ENCODE measurements at places on chromosomes 6 and 20.

GRCh38 chr6:99613409-99613704 lies 6.7 kb downstream of the PRDM13 start:
- DNase-seq: no peak

DNA sequence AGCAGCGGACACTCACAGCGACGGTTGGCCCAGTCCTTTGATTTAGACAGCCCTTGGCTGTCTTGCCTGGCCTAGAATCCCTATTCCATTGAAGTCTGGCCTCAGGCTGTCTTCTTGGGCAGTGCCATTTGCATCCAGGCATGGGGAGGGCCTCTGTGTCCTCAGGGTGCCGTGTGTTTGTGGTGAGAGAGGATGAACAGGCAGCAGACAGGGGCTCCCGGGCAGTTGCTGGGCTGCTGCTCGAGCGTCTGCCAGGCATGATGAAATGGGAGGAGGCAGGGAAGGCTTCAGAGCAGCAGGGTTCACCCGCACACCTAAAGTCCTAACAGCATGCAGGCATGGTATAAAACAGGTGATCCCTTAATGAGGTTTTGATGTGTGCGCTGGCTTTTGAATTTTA lies 126.9 kb downstream of the SOBP start:
- no peak for DNase-seq

DNA sequence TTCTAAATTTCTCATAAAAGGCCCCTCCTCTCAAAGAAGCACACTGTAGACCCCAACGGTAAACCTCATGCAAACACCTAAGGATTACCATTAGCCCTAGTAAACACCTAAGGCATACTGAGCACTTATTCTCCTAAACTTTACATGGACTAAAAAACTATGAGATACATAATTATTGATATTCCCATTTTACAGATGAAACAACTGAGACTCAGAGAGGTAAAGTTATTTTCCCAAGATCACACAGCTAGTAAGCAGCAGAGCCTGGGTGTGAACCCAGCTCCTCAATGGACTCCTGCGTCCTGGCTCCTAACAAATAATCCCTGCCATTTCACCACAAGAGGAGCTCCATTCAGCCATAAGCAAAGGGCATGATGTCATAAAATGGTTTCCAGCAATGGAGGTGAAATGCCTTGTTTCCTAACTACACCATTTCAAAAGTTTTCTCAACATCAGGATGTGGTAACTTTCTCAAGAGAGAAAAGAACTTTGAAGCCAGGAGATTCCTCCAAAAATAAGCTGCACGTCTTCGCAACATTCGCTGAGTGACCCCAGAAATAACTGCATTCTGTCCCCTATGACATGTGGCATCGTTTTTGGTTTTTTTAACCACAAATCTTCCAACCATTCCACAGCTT lies 4.1 kb downstream of the ATP9A start:
- no peak for DNase-seq

DNA sequence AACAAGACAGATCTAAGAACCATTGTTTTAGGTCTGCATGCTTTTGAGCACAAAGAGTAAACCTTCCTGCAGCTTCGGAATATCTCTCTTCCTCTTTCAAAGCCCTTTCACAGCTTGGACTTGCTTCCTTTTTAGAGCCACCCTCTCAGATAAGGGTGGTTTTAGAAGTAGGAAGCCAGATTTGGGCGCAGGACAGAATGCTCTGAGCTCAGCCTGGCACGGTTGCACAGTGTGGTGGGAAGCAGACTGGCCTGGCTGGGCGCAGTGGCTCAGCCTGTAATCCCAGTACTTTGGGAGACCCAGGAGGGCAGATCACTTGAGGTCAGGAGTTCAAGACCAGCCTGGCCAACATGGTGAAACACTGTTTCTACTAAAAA lies 35.6 kb upstream of the PNRC1 start:
- DNase-seq: no peak

- DNase-seq: no peak
Observed at GRCh38 chr6:20085817-20086216, 126.5 kb downstream of the MBOAT1 start.

- DNase-seq: no peak
Observed at GRCh38 chr6:81148751-81149150, 603.7 kb downstream of the TENT5A start.

GRCh38 chr20:11193241-11193640 lies 519.4 kb upstream of the JAG1 start:
- no peak for DNase-seq
